ENCODE measurements at places on chromosomes 7 and 10.

DNA sequence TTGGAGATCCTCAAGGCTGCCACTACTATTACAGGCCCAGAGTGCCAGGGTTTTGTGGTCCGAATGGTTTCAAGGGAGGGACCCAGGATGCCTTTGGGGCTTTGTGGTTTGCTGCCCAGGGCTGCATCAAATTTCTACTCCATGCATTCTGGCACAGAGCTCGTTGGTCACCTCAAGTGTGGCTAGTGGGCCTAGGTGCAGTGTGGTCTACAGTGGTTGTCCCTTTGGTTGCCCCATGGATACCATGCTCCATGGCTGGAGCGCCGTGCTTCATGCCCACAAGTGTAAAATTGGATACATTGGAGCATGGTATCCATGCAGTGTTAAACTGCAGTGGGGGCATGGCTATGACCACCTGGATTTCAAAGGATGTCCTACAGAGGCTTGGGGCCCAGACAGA, 5.4 kb upstream of the PRF1 start:
- no peak for DNase-seq

- no peak for DNase-seq
Measured at GRCh38 chr7:33965183-33965744, 59.9 kb downstream of the BMPER start.

GRCh38 chr7:41834805-41835694, 132.2 kb upstream of the INHBA start:
- DNase-seq: no peak

DNA sequence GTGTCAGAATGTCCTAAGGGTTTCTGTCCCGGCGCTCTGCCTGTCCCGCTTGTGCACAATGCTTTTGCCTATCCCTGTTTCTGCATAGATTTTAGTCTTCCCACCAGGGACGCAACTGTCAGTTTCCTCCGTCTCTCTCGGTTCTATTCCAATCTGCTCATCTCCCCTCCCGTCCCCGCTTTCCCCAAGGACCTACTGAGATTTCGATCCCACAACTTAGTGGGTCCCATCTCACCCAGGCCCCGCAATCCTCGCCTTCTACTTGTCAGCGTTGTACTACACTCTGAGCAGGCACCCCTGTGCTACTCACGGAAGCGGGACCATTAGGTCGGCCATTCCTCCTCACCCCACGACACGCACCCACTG, 519 bp upstream of the ZNF655 start:
- no peak for DNase-seq

- DNase-seq: no peak
Measured at GRCh38 chr7:23350466-23350865, 51.3 kb downstream of the MALSU1 start.

DNA sequence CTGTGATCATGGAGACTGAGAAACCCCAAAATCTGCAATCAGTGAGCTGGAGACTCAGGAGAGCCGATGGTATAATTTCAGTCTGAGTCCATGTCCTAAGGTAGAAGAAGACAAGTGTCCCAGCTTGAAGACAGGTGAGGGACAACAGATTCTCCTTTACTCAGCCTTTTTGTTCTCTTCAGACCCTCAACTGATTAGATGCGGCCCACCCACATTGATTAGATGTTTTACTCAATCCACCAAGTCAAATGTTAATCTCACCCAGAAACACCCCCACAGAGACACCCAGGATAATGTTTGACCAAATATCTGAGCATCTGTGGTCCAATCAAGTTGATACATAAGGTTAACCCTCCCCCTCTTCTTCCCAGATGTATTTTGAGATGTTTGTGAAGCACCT, 131.2 kb downstream of the PFKFB3 start:
- no peak for DNase-seq

GRCh38 chr7:50470250-50471163, 20.4 kb upstream of the FIGNL1 start:
- DNase-seq: no peak

DNA sequence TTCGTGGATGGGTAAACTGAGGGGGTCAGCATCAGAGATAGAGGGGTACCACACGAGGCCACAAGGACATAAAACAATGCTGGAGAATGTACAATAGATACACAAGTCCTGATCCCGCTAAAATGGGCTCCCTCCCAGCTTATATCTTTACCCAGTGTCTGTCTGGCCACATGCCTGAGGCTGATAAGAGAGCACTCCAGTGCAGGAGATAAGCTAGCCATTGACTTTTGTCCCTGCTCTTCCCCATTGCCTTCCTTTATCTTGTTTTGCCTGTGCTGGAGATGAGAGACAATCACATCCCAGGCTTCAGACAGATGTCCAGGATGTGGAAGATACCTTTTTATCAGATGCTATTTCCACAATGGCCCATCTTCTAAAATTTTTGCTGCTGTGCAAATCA, 6.0 kb downstream of the GAD2 start:
- no peak for DNase-seq

- DNase-seq: no peak
Measured at GRCh38 chr7:516606-517456, 2.8 kb downstream of the PDGFA start.

GRCh38 chr10:78905957-78906308, 162.8 kb upstream of the ZMIZ1 start:
- DNase-seq: no peak

DNA sequence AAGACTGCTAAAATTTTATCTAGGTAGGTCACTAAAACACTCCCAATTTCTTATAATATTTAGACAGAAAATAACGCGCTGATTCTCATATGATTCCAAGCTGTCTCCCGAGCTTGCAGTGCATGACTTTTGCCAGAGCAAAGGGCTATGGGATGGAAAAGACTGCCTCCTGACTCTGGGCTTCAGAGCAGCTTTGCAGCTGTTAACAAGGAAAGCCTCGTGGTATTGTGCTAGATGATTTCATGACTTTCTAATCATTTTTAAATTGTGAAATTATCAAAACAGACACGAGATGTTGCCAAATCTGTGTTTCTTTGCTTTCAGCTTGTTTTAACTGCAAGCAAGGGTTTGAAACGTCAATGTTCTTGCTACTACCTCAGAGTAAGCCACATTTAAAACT, 238.3 kb downstream of the AGMO start:
- DNase-seq: no peak

DNA sequence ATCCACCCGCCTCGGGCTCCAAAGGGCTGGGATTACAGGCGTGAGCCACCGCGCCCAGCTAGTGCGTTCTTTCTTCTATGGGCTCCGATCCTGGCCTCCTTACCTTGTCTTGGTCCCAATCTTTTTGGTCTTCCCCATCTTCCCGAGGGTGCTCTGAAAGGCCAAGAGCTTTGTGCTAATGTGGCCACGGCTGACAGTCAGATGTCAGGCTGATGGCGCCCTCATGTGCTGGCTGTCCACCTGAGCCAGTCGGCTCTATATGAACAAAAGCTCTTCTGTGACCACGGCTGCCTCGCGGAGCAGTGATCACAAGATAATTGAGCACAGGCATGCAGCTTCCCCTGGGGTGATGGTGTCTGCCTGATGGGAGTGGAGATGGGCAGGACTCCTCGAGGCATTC, 11.0 kb upstream of the AHCYL2 start:
- no peak for DNase-seq
